Inflammatory macrophage (primary cell): ENCODE measurements at places on chromosomes 1 and 21.

DNA sequence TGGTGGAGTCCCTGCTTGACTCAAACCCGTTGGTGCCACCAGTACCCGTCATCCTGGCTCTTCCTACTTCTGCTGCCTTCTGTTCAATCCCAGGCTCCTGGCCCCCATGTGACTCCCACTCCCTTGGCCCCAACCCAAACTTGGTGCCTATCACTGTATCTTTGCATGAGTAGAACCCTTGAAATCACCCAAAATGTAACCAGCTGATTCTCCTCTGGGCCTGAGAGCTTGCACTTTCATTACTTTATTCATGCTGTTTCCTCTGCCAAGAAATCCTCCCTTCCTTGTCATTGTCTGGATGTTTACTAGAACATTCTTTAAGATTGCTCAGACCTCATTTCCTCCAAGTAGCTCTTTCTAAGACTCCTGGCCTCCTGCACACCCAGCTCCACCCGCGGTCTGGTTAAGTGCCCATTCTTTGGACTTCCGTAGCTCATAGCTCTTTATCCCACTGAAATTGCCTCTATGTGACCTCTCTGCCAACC, 15.7 kb downstream of the PTAFR start:
- DNase-seq: peak; percentile 21

DNA sequence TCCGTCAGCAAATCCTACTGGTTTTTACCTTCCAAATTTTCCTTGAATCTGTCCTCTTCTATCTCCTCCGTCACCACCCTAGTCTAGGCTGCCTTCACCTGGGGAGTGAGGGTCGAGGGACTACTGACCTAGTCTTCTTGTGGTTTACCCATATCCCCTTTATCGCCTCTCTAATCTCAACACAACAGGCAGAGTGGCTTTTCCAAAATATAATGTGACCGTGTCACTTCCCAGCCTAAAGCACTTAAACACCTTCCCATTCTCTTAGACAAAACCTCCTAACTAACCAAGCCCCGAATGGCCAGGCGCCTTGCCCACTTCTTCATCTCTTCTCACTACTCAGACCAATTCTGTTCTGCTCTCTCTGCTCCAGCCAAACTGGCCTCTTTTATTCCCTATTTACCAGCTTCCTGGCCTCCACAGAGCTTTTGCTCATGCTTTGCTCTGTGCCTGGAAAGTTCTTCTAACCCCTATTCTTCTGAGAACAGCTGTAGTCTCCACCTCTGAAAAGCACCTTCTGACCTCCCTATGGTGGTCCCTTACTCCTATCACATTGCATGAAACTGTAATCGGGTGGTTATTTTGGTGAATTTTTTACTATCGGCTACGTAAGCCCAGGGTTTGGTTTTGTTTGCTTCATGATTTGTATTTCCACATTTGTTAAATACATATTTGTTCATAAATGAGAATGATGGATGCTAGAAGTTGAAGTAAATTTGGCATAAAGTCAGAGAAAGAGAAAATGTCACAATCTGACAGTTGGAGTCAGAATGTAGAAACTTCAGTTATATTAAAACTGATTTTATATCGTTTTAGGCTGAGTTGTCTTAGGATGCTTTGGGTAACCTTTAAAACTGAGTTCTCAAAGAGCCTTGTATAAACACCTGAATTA, 1.2 kb upstream of the NBPF1 start:
- no peak for DNase-seq

- no peak for DNase-seq
Measured at GRCh38 chr1:227257964-227258363, 60.3 kb downstream of the CDC42BPA start.

DNA sequence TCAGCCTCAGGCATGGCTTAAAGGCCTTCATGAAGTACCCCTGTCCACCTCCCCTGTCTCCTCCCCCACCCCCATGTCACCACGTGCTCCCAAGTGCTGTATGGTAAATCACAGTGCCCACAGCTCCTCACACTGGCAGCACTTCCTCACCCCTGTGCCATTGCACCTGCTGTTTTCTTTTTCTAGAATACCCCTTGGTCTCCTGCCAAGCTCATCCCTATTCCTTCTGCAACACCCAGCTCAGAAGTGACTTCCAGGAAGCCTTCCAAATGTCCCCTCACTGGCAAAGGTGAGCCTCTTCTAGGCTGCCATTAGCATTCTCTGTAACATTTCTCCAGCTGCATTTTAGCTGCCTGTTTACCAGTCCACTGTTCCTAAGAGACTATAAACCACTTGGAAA, 9.4 kb downstream of the AKNAD1 start:
- no peak for DNase-seq

GRCh38 chr1:54850737-54851136, 36.3 kb downstream of the DHCR24 start:
- DNase-seq: peak; percentile 80

- no peak for DNase-seq
Measured at GRCh38 chr1:169594391-169594790, 8.1 kb upstream of the F5 start.

DNA sequence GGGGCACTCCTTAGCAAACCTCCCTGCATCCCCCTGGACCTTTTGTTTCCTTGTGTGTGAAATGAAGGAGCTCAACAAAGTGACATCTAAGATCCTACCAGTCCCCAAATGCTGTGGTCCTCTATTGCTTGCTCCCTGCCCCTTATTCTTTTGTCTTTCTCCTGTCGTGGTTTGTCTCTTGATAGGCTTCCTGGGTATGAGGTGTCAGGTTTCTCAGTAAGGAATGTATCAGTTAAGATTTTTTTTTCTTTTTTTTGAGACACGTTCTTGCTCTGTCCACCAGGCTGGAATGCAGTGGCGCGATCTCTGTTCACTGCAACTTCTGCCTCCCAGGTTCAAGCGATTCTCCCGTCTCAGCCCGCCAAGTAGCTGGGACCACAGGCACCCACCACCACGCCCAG, 16.8 kb downstream of the CNIH3 start:
- DNase-seq: no peak

DNA sequence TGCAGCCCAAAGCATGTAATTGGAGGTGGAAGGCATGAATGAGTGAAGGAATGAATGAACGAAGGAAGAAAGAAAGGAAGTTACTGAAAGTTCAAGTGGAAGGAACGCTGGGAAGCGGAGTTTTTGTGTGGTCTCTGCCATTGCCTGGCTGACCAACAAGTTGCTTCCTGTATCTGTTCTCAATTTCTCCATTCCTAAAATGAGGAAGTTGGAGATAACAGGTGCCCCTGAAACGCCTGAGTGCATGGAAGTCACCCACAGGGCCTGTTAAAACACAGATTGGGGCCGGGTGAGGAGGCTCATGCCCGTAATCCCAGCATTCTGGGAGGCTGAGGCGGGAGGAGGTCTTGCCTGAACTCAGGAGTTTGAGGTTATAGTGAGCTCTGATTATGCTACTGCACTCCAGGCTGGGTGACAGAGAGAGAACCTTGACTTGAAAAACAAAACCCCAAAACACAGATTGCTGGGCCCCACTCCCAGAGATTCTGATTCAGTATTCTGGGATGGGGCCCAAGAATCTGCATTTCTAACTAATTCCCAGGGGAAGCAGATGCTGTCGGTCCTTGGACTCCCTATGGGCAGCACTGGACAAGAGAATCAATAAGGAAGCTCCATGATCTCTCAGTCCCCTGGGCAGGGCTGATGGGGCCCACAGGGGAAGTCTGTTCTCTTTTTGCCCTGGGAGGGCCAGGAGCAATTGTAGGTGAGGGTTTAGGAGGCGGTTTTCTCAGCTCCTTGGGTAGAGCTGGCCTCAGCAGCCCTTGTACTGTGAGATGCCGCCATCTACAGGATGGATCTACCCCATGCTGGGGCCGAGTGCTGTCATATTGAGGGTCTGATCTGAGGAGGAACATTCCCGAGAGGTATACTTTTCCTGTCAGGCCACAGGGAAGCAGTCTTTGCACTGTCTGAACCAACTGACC, 3.3 kb upstream of the CNR2 start:
- DNase-seq: peak; percentile 86

GRCh38 chr21:21807598-21807903, 809.3 kb downstream of the NCAM2 start:
- DNase-seq: no peak
